ENCODE measurements at places on chromosomes 7 and 10.

- peak; percentile 83 for DNase-seq
Observed at GRCh38 chr10:71319042-71319799, at the start of gene SLC29A3. SLC29A3 (plus strand) TSS chr10:71319259; CDS start chr10:71319310, 51 bp downstream.

- peak; percentile 71 for DNase-seq
Observed at GRCh38 chr10:13788711-13789447, 202.1 kb downstream of the PRPF18 start.

- no peak for DNase-seq
Observed at GRCh38 chr10:88111294-88111693, 247.9 kb downstream of the PTEN start.

DNA sequence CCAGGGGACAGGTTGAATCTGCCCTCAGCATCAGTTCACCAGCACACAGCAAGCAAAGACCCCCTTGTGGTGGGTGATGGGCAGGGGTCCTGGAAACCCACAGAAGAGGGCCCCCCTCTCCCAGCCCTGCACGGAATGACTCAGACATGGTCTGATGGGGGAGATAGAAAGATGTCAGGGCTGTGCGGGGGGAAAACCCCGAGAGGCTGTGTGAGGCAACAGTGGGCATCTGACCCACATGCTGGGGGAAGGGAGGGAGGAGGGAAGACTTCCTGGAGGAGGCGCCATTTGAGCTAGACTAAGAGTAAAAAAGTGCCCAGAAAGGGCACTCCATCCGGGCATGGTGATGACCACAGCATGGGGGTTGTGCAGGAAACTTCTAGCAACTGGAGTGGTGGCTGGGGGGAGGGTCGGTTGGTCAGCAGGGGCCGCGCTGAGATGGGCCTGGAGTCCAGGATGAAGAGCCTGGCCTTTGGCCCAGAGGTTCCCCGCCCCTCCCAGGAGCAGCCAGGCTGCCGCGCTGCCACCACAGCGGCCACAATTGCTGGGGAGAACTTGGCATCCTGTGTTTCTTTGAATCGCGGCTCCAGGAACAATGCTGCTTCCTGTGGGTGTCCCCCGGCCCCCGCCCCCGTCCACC is 2.5 kb downstream of the LFNG start:
- peak; percentile 50 for DNase-seq

DNA sequence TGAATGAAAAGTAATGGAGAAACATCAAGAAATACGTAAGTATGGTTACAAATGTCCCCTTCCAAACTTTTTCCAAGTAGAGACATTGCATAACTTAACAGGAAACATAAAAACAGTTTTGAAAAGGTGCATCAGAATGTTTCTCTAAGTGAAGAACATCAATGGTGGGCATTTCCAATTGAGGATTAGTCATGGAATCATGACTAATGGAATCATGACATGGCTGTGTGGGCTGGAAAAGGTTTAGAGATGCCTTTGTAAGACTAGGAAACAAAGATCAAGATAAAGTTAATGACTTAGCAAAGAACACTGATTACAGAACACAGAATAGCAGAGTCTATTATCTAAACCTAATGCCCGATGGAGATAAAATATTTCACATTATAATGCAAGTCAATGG is 272.0 kb downstream of the HPSE2 start:
- no peak for DNase-seq
